Fibroblast of skin of left quadriceps (primary cell): ENCODE measurements at places on chromosomes 3 and 15.

- DNase-seq = peak; percentile 92
These were observed 26.2 kb downstream of the RARB start for GRCh38 chr3:25454005-25454927.

GRCh38 chr3:32175607-32176197 is 62.8 kb upstream of the CMTM8 start:
- peak; percentile 22 for DNase-seq

DNA sequence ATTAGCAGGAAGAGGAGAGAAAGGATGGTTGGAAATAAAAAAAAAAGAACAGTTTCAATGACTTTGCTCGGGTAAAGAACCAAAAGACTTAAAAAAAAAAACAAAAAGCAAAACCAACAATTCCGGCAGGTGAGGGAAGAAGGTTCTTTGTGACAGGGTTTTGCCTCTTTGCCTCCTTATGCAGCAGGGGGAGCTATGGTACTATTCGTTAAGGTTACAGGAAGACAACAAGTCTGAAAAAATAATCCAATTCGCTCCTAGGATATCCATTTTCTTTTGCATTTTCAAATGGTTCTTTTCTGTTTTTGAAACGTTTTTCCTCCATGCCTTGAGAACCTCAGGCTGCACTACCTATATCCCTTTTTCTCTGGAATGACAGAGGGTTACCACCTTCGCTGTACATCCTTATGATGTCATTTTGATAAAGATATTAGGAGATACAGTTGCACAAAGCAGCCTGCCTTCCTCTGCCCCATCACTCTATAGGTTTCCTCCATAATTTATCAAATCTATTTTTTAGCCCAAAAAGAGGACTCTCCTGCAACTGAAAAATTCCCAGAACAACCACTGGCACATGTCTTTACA is 55.0 kb downstream of the CFAP20DC start:
- DNase-seq = peak; percentile 42

DNA sequence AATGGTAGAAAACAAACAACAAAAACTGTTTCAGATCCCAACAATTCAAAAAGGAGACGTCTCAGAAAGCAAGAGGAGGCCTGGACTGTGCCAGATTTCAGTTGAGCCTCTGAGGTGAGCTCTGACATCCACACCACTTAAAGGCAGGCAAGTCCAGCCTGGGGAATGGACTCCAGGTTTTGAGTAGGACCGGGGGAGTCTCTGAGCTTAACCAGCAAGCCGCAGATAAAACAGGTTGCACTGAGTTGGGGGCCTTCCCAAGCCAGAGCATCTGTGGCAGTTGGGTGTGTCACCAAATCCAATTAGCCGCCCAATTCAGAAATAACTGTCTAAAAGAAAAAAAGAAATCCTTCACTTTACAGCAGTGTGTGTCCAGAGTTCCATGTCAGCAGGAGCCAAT is 54.7 kb downstream of the OXNAD1 start:
- DNase-seq = no peak

DNA sequence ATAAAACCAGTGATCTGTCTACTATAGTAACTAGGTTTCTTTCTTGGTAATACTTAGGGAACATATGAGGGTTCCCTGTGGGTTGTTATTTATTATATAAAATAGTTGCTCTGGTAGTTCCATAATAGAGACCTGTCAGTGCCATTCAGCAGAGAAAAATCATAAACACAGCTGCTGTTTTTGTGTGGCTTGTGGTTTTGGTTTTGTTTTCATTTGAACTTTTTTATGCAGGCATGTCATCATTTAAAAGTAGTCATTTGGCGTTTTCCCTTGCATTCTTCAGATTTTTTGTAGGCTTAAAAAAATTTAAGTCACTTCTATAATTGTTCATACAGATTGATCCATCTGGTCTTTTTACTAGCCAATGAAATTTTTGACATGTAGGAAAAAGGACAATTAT is 47.9 kb downstream of the PIK3CA start:
- DNase-seq = peak; percentile 53

- DNase-seq = no peak
These were observed 217.4 kb downstream of the TCF12 start for GRCh38 chr15:57135800-57136199.

DNA sequence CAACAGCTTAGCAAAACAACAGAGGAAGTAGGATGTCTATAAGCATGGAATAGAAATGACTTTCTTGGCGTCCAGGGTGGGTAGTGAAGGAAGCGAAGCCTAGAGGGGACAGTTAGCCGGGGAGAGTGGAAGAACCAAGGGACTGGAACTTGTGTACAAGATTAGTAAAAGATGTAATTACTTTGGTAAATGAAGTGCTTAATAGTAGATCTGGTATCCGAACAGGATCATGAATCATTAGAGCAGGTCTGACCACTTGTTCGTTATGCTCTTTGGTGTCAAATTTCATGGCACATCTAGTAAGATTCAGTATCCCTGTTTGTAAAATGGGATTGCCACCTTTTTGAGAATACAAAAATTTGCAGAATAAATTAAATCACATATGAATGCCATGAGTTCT is 112.5 kb upstream of the MLF1 start:
- DNase-seq = no peak

GRCh38 chr3:170360916-170361315 is 3.4 kb downstream of the SKIL start:
- DNase-seq = no peak

- peak; percentile 20 for DNase-seq
These were observed 162.6 kb downstream of the IL1RAP start for GRCh38 chr3:190676481-190676880.

DNA sequence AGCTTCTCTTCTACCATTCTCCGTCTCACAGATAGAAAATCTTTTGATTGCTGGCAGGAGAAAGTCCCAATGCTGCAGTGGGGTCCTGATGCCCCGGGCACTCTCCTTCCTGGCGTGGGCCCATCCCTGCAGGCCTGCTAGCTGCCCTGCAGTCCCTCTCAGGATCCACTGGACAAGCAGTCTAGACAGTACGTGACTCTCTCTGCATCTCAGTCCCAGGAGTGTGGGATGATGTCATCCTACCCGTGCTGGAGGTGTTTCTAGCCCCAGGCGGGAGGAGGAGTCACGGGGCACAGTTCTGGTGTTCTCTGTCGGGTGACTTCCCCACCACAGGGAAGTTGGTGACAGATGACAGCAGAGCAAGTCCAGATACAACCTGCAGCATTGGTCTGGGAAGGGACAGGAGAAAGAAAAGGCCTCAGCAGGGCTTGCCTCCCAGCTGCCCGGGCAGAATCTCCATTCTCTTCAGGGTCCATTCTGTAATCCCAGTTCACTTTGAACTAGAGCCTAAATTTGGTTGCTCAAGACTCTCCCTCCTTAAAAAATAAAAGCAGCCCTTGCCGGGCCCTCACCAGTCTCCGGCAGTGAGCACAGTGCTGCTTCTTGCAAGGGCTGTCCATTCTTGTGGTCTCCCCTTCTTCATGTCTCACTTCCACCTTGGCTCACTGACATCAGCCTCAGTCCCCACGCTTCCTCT is 30.6 kb downstream of the SLC28A1 start:
- DNase-seq = peak; percentile 46

- DNase-seq = no peak
These were observed 55.0 kb upstream of the SOX14 start for GRCh38 chr3:137709011-137709601.

- no peak for DNase-seq
These were observed 149.1 kb upstream of the CD96 start for GRCh38 chr3:111392894-111393398.
